ENCODE measurements at places on chromosomes 4 and X.

GRCh38 chr4:139958739-139959098 lies 195.3 kb downstream of the MAML3 start:
- no peak for DNase-seq

DNA sequence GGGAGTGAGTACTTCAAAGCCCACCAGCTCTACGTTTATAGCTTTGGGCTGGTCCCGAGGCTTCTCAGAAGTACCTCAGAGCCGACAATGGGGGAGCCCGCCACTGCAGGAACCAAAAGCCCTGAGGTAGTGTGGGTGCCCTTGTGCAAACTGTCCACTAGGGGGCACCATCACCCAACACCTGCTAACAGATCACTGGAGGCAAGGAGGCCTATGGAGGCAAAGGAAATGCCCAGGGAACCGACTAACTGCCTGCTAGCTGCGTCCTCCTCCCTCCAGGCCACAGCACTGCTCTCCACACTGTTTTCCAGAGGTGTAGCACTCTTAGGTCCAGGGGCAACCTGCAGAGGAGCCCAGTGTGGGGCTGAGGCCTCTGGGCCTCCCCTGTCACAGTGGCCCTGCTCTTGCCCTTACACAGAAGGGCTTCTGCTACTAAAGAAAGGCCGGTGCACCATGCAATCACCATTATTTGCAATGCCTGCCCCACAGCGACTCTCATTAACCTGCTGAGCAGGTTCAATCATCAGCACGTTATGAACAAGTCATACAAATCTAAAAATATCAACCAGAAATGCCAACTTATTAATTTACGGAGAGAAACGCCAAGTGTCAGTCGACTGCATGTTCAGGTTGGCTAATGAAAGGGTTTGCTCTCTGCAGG lies 159.1 kb downstream of the NSUN7 start:
- no peak for DNase-seq

DNA sequence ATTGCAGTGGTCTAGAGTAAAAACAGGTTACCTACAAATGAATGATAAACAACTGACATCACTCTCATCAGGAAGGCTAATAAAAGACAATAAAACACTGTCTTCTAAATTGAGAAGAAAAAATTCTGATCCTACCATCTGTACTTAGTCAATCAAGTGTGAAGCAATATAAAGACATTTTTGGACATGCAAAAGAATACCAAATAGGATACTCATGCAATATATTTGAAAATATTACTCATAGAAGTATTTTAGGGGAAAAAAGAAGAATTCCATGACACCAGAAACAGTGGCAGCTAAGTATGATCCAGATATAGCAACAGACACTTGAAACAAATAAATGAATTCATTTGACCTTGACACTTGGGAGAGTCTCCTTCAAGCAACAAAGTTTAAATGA lies 63.8 kb upstream of the FAM120C start:
- DNase-seq: no peak

DNA sequence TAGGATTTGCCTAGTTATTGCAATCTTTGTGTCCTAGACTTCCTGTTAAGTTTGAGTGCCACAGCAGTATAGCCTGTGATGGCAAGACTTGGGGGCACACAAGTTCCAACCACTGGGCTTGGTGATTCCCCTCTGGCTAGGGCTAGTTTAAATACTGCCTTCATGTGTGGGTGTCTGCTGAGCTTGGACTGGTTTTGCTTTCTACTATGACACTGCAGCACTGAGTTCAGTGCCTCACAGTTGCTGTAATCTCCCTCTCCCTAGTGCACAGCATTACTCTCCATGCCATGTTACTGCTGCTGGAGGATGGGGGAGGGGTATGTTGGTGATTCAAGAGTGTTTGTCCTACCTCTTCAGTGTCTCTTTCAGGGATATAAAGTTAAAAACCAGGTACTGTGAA lies 379.6 kb downstream of the IL15 start:
- DNase-seq: no peak

GRCh38 chr4:106766519-106766918 lies 269.6 kb downstream of the DKK2 start:
- DNase-seq: no peak

DNA sequence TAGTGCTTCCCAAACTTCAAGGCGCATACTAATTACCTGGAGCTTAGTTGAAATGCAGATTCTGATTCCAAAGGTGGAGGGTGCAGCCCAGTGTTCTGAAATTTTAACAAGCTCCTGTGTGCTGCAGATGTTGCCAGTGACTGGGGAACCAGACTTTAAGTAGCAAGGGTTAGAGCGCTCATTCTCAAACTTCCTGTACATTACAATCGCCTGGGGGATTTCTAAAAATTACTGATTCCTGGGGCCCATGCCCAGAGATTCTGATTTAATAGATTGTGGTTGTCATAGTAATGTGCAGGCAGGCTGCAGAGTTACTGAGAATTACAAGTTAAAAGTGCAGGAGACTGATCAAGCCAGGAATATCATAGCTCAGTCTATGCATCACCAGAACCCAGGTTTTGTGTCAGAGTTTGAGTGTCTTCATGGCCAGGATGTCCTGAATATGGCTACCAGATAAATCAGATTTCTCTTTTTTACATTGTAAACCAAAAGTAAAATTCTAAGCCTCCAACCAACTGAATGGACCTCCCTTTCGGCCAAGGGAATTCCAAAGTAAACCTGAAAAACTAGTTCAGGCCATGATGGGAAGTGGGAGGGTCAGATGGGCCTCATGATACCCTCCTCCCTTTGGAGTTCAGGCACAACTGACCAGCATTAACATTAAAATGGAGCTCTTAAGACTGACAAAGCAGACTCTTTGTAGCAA lies 121.6 kb downstream of the ATXN3L start:
- DNase-seq: no peak

DNA sequence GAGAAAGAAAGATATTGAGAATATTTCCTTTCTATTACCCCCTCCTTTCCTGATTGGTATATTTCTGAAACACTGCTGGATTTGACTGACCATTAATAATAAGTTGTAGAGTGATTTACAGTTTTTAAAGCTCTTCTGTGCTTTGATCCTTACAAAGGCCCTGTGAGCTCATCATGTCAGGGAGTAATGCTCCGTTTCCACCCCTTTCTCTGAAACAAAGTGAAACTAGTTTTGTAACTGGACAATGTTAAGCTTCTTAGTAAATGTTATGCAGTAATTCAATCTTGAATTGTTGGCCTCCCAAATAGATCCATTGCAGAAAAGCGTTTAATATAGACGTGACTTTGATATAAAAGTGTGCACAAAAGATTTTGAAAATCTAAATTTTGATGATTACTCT lies 190.1 kb upstream of the GNPDA2 start:
- no peak for DNase-seq

DNA sequence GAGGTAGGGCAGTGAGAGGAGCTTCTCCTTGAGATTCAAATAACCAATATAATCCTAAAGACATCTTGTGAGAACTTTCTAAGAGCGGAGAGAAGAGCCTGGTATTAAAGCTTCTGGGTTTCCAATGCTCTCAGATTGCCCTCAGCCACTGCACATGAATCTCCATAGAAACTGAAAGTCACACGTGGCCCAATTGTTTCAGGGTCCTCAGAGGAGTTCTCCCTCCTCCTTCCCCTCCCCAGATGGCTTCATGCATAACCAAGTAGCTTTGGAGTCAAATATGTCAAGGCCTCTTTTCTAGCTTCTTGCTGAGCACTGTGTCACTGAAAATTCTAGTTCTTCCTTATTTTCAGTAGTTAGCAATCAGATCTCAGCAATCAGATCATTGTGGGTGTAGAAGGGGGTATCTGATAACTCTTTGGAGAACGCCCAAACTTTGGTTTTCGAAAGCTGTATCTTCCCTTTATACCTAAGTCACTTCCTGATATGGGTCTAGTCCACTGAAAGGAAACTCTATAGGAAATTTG lies 2.2 kb downstream of the BTK start:
- no peak for DNase-seq

- no peak for DNase-seq
Observed at GRCh38 chr4:24858026-24858425, 54.8 kb downstream of the CCDC149 start.

- DNase-seq: no peak
Observed at GRCh38 chr4:35562861-35563260, 681.5 kb downstream of the ARAP2 start.

DNA sequence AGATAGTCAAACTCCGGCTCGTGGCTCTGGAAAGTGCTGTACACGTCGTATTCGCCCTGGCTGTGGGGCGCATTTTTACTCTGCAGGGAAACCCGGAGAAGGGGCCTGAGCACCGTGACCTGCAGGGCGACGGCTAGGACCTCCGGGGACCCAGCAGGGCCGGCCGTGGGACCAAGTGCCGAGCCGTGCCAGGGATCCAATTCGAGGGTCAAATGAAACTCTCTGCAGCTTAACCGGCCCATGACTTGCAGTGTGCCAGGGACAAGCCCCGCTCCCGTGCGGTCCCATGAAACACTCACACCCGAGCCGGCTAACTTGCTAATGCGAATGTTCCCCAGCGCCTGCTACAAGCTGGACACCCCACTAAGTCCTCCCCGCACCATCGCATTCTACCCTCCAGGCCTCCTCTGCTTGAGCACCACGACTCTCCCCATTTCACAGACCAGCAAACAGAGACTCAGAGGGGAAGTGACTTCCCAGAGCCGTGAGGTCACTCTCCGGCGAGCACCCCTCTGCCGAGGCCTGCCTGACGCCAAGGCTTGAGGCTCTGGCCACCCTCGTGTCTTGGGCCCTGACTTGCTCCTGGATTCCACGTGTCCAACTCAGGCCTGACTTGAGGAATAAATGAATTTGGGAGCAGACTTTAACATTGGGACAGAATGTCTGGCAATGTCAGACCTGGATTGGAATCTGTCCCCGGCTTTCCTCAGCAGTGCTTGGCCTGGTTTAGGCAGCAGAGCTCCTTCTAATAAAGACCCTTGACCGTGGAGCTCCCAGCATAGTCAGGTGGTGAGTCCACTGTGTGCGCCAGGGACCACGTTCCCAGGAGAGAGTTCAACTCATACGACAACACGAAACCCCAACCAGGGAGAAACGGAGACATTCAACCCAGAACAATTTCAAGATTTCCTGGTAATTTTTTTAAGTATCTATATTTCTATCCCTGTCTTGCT lies 93.6 kb downstream of the PPP2R2C start:
- no peak for DNase-seq

DNA sequence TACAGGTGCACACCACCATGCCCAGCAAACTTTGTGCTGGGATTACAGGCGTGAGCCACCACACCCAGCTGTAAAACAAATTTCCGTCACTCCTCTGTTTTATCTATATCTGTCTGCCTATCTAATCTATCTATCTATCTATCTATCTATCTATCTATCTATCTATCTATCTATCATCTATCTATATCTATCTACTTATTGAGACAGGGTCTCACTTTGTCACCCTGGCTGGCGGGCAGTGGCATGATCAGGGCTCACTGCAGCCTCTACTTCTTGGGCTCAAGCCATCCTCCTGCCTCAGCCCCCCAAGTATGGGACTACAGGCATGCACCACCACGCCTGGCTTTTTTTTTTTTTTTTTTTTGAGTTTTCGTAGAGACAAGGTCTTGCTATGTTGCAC lies 20.6 kb downstream of the AKAP14 start:
- no peak for DNase-seq

DNA sequence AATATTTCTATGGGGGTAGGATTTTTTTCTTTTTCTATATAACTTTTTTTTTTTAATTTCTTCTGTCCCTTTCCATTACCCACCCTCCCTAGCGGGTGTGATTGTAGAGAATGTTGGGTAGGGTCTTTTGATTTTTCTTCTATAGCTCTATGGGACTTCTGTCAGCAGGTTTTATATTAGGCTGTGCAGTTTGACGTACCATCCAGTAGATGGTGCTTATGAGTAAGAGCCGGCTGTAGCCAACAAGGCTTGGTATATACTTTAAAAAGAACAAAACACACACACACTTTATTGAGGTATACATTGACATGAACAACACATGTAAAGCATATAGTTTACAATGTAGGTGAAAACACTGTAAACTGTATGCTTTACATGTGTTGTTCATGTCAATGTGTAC lies 247.9 kb upstream of the POF1B start:
- DNase-seq: no peak

DNA sequence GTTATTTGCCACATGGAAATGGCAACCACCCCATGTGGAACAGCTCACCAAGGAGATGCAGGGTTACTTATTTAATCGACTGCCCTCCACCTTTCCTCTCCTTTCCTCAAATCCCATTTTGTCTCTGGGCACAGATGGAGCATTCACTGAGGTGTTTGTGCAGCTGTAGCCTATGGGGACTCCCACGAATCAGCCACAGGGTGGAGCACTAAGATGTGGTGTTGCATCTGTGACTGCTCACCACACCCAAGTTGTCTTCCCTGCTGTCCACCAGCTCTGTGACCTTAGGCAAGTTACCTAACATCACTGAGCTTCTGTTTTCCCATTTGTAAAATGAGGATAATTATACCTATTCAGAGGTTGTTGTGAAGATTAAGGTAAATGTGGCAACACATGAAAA lies 252.4 kb upstream of the CPEB2 start:
- no peak for DNase-seq

All from cortex of kidney (tissue), 1 donor.